Stimulated activated CD8-positive, alpha-beta memory T cell treated with anti-CD3 and anti-CD28 coated beads, Interleukin-2, amount 100 ng/mL, for 48 hours (primary cell): ENCODE measurements at places on chromosomes 1 and 21.

- peak; percentile 27 for DNase-seq
These were observed 7.7 kb upstream of the SYNJ1 start for GRCh38 chr21:32735524-32735923.

- no peak for DNase-seq
These were observed 177.5 kb downstream of the ZZZ3 start for GRCh38 chr1:77504986-77505385.

- DNase-seq = no peak
These were observed 18.2 kb downstream of the ZNF362 start for GRCh38 chr1:33274446-33274845.

DNA sequence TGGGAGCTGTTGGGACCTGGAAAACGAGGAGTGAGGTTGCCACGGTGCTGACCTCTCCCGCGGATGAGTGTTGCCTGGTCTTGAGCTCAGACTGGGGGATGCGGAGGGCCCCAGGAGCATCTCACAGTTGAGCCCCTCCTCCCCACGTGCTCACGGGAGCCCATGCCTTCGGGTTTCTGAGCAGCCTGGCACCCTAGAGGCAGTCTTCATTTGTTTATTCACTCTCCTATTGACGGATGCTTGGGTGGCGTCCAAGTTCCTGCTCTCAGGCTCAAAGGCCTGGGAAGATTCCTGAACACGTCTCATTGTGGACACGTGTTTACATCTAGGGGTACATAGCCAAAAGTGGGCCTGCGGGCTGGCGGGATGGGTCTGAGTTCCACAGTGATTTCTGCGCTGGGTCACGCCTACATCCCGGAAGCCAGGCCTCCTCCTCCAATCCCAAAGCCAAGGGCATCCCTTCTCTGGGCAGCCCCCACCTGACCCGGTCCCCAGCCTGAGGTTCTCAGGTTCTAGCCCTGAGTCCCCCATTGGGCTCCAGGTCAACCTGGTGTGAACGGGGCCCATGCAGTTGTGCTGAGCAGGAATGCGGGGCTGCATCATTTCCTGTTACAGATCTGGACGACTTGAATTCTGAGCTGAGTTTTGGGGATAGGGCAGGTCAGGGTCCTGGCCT lies 14.7 kb downstream of the WNT3A start:
- DNase-seq = no peak

DNA sequence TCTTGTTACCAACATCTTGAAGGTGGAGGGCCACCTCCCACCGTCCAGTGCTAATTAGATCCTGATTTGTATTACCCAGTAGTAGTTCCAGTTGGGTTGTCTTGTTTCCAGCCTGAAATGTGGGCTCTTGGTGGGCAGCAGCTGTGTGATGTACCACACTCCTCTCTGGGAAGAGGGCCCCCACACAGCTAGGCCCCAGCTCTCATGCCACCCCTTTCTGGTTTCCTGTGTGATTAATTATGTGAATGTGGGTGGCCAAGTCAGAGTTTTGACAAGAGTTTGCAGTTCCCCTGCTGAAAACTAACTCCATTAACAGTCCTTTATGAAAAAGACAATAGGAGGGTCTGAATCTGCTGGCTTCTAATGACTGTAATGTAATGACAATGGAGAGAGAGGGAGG lies 3.8 kb downstream of the HMGB4 start:
- no peak for DNase-seq

DNA sequence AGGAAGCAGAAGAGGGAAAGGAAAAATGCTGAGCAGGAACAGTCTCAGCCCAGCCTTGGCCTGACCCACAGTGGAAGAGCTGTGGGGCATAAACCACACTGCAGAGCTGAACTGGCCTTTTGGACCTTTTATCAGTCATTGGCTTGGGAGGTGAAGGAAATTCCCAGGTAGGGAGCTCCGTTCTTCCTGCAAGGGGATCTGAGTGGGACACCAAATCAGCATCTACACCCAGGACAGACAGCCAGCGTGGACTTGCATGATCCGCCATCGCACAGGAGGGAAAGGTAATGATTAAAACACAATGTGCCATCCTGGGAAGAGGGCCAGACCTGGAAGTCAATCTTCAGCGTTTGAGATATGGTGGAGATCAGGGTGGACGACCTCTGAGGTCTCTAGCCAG lies 1.2 kb upstream of the MTFR1L start:
- DNase-seq = no peak

DNA sequence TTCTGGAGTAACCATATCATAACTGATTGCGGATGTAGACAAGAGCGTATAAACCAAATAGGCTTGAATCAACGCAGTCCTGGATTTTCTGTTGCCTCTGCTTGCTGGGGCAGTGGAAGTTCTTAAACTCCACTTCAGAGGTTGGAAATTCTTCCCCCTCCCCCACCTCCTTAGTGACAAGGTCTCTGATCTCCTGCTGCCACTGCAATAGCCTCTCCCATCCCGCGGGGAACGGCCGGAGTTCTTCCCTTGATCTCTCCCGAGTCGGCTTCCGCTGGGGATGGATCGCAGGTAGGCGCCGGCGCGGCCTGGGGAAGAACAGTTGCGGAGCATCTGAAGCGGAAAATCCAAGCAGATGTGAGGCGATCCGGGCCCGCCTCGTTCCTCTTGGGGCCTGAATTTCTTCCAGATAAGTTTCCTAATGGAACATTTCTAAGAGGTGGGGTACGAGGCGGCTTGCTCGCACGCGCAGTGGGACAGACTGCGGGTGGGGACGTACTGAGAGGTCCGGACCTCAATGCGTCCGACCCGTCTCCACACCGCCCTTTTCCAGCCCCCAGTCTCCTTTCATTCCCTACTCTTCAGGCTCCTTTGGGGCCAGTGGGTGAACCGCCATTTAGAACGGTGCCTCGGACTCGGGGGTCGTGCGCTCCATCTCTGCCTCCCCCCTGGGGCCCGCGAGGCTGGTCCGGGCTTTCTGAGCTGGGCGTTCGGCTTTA lies 3.1 kb upstream of the SIM2 start:
- no peak for DNase-seq

- no peak for DNase-seq
These were observed 15.9 kb upstream of the SRSF4 start for GRCh38 chr1:29197590-29197924.

DNA sequence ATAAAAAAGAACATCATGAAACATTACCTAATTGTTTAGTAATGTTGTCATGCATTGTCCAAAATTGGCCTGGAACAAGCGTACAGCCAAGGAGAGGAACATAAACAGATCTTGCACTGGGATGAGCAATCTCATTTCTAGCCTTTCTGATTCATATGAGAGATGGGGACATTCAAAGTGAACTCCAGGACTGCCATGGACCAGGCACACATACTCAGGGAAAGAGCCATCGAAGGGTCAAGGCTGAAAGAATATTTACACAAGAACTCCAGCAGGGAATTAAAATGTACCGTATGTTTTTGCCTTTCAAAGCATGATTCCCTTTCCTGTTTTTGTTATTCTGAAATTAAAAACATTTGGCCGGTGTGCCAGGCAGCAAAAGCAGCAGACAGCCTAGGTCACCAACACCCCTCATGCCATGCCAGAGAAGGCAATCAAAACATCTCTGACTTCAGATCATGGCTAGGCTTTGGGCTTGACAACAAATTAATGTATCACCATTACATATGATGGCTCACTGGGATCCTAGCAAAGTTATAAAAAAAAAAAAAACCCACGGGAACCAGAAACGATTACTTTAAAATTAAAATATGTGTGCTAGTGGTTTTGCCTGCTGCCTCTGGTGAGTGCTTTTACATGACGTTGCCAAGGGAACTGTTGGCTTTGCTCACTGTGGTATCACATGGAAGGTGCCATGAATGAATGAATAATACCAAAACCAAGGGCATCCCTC lies 159.8 kb downstream of the TGFBR3 start:
- no peak for DNase-seq

DNA sequence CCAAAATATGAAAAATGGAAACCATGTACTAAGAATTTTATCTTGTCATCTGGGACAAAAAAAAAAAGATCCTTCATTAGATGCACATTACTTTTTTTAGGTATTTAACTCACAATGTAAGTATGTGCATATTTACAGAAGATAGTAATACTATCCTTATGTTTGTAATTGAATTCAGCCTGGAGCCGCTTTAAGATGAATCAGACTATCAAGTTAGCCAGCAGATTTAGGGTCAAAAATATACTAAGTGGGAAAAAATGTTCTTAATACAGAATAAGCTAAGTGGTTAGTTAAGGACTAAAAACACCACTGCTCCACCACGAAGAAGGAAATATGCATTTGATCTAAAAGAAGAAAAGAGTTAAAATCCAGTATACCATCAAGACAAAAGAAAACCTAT lies 49.1 kb downstream of the DSCAM start:
- no peak for DNase-seq

GRCh38 chr1:183962903-183963302 lies 74.6 kb downstream of the COLGALT2 start:
- no peak for DNase-seq

GRCh38 chr1:230896779-230897178 lies 28.5 kb upstream of the C1orf198 start:
- DNase-seq = no peak

DNA sequence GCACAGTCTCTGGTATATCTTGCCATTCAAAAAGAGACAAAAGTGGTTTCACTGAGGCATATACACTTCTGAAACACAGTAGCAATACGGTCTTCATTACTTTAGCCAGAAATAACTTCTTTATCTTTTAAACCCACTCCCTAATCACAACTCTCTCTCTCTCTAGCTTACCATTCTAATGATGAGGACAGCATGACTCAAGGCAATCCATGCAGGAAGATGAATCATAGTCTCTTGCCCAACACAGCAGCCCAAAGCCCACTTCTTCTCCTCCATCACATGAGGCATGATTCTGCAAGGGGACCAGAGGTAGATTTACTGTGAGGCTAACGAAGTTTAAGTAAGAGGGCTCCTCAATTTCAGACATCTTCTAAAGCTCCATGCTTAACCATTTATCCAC lies 285.0 kb upstream of the NR5A2 start:
- DNase-seq = no peak

DNA sequence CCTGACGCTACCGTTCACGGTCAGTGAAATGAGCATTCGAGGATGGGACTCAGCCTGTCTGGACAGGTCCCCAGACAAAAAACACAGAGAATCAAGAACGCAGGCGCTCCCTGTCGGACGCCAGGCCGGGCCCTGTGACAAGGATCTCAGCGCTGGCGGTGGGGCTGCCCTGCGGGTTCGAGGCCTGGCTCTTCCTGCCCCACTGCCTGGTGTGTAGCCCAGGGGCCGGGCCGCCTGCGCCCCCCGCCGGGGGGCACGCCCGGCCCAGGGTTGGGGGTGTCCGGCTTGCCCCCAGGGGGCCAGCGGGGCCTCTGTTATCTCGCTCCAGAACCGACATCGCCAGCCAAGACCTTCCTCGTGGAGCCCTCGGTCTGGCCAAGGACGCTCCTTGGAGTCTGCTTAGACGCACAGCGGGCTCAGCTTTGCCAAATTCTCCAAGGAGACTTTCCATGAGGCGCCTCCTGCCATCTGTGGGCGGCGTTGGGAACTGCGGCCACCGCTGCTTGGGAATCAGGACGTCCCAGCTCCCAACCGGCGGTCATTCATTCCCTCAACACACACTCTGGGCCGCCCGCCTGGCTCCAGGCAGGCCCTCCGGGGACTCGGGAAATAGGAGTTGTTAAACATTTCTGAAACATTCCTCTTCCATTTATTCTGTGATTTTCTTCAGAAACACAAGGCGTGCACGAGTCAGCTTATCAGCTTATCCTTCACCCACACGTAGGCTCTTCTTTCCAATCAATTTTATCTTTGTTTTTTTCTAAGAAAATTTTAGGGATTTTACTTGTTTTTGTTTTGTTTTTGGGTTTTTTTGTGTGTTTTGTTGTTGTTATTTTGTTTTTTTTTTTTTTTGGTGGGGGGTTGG lies 11.3 kb upstream of the RIPK4 start:
- no peak for DNase-seq

DNA sequence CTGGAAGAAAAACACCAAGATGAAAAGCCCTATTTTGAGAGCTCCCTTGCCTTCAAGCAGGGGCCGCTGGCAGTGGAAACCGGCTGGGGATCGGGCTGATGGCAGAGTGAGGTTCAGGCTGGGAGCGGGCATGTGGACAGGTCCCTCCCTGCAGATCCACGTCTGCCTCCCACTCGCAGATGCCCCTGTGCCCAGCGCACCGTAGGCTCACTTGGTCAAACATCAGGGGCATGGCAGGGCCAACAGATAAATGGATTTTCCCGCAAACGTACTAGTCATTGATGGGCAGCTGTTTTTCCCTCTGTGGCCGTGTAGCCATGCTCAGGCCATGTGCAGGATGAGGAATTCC lies 6.6 kb upstream of the C1orf174 start:
- DNase-seq = no peak

GRCh38 chr1:234069760-234070159 lies 165.3 kb downstream of the SLC35F3 start:
- DNase-seq = no peak

- no peak for DNase-seq
These were observed 17.3 kb downstream of the POFUT2 start for GRCh38 chr21:45270306-45270821.
